Skin of body (tissue), 3 donors: ENCODE measurements at places on chromosomes 5 and 9. TPM values are rescaled to one million over a fixed set of nuclear protein-coding genes. Genes with fewer than 3 reads are reported as not detected.

Gene CLIC3
- 12.7 TPM for total RNA-seq

Gene HINT1
- total RNA-seq, result 129 TPM

DNA sequence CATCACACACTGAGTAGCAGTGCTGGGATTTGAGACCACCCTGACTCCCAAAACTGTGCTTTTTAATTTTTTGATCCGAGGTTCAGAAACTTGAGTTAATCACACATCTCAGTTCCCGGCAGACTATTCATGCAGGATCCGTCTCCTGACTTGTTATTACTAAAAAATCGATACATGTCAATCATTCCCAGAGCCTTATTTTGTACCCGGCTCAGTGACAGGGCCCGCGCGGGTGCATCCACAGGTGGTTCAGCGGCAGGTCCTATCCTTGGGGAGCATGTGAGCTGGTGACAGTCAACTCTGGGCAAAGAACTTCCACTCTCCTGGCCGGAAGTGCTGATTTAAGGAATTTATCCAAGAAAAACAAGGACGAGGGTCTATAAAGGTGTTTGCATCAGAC is 95.9 kb upstream of the MVB12B start:
- DNase-seq, result no peak

DNA sequence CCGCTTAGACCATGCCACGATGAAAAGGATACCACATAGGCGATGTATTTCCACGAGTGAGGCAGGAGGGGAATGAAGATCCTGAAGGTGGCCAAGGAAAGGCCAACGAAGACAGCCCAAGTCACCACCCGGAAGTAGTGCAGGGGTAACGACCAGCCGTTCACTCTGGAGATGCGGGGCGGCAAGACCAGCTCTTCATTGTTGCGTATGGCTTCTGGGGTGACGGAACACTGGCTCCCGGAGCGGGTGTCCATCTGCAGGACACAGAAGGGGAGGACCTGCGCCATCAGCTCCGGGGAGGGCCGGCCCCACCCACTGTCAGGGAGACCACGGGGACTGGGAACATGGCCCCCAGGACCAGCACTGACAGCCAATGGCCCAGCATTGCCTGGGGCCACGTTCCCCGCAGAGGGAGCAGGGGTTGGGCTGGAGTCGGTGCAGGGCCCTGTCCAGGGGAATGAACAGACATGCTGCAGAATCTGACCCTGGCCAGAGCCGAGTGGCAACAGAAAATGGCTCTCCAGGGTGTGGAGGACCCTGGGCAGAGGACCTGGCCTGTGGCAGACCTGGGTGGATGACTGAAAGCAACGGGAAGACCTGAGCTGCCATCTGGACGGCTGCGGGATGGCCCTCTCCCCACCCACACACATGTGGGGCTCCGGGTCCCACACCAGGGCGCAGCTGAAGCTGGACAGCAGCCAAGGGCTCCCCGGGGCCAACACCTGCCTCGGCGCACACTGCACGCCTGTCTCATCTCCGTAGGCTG is 17.7 kb downstream of the ZDHHC11B start:
- DNase-seq, result no peak

DNA sequence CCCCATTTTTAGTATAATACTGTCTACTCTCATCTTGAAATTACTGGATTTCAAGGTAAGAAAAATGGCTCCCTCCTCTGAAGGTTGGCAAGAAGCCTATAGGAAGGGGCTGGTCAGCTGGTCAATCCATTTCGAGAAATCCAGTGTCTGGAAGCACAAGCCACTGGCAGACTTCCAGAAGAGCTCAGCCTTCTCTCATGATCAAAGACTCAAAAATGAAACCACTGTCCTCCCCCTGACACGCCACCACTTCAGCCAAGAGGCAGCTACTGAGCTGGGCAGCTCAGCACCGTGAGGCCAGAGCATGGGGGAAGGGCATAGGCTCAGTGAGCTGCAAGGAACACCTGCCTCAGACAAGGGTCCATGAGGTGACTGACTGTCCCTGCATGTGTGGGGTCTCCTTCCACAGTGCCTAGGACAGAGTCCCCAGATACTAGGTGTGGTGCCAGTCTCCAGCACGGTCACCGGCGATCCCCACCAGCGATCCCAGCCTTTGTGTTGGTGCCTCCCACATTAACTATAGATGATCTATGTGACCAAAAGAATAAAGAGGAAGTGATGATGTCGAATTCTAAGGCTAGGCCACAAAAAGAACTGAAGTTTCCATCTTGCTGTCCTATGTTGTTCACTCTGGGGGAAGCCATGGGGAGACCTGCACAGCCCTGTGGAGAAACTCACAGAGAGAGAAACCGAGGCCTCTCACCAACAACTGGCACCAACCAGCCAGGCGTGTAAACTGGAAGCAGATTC is 100.1 kb upstream of the LRRTM2 start:
- peak; percentile 36 for DNase-seq

DNA sequence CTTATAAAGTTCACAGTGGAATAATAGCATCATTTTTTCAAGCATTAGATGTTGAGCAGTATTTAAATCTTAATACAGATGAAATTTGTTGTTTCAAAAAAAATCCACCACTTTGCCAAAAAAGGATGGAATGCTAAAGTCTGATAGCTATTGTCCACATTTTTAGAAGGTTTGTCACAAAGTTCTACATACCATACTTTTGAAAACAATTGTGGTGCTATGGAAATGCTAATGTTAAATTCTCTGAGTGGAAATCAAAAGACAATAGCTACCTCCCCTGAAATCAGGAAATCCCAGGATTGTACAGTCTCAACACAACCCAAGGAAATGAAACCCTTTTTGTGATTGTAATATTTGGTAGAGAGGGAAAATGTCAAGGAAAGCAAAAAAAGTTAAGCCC is 19.3 kb upstream of the GRAMD2B start:
- DNase-seq, result peak; percentile 59

Gene EMB
- total RNA-seq, result 19.6 TPM

- no peak for DNase-seq
These were observed 32.6 kb upstream of the SH3PXD2B start for GRCh38 chr5:172486912-172487311.

Gene IFNA17
- total RNA-seq, result not detected

DNA sequence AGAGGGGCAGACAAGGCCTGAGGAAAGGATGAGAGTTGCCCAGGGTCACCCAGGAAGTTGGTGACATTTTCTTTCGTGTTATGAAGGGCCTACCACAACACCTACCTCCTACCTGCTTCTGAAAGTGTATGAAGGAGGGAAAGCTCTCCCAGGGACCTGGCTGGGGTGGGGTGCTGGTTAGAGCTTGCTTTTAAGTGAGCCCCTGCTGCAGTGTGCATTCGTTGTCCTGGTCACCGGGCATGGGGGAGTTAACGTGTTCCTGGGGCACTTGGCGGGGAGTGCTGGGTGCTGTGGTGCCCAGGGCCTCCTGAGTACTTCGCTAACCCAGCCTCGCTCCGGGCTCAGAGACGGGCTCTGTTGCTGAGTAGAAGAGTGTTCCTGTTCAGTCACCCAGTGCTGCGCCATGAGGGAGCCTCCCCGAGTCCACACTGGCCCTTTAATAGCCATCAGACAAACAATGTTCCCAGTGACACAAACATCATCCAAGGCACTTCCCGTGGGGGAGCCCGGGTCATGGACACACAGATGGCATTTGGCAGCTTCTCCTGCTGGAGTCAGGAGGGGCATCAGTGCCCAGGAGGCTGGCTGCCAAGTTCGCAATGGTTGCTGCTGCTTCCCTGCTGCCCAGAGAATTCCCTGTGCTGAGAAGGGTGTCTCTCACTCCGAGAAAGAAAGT is 85.7 kb downstream of the AMBP start:
- no peak for DNase-seq

Gene ZNF608
- total RNA-seq, result 41.0 TPM

Gene CYLC2
- not detected for total RNA-seq

Gene SLC25A25
- total RNA-seq, result 27.9 TPM

GRCh38 chr9:118023644-118024043 is 319.4 kb downstream of the TLR4 start:
- DNase-seq, result no peak

DNA sequence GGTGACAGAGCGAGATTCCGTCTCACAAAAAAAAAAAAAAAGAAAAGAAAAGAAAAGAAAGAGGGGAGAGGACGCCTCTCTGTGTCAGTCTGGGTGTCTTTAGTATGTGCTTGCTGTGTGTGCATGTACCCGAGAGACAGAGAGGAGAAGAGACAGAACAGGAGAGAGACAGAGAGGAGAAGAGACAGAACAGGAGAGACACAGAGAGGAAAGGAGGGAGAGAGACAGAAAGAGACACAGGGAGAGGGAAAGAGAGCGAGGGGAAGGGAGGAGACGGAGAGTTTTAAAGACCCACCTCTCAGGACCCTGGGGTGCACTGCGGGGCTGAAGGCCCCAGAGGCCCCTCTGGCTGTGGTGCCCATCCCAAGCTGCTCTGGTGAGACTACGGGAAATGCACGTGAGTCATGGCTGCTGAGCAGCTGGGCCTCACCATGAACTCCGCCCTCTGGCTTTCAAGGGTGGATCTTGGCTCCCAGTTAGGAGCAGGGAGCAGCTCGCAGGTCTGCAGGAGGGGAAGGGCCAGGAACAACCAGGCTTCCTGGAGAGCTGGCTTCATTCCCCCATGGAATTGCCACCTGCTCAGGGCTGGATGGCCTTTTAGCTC is 7.9 kb downstream of the SLC6A3 start:
- no peak for DNase-seq

DNA sequence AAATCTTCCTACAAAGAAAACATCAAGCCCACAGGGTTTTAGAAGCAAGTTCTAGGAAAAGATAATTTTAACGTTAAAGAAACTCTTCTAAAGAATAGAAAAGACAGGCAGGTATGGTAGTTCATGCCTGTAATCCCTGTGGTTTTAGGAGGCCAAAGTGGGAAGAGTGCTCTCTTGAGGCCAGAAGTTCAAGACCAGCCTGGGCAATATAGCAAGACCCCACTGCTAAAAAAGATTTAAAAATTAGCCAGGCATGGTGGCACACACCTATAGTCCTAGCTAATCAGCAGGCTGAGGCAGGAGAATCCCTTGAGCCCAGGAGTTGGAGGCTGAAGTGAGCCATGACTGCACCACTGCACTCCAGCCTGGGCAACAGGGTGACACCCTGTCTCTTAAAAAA is 193.3 kb downstream of the MLLT3 start:
- DNase-seq, result no peak

- no peak for DNase-seq
These were observed 306.6 kb downstream of the FBXL7 start for GRCh38 chr5:15806613-15807012.

DNA sequence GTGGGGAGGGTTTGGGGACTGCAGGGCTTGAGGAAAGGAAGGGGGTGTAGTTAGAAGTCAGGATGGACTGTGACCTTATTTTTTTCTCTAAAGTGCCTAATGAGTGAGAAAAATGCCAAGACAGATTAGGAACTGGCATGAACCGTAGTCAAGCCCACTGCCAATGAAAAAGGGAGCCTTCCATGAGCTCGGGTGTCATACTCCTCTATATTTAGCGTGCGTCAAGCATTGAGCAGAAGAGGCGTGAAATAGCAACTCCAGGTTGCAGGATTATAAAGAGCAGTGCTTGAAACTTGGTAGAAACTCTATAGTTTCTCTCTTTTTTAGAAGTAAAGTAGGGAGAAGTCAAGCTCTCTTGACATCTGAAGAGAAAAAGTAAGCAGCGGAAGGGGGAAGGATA is 1.8 kb downstream of the SGCD start:
- no peak for DNase-seq

- DNase-seq, result peak; percentile 82
These were observed 654.6 kb downstream of the MTRR start for GRCh38 chr5:8523501-8523900.

DNA sequence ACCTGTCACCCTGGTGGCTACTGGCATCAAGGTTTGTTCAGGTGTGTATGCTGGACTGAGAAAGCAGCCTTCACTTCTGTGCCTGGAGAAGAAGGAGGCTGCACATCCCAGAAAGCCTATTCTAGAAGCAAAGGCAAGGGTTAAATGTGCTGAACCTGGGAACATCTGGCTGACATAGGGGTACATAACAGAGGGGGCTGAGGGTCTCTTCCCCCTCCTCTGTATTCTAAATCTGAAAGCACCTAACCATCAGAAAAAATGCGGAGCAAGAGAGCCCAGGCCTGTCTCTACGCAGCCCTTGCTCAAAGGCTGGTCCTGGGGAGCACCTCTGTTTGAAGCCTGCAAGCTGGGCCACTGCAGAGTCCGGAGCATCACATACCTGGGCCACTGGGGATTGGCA is 53.2 kb upstream of the FSTL4 start:
- no peak for DNase-seq

GRCh38 chr5:21398511-21398910 is 1410.5 kb upstream of the CDH18 start:
- no peak for DNase-seq

DNA sequence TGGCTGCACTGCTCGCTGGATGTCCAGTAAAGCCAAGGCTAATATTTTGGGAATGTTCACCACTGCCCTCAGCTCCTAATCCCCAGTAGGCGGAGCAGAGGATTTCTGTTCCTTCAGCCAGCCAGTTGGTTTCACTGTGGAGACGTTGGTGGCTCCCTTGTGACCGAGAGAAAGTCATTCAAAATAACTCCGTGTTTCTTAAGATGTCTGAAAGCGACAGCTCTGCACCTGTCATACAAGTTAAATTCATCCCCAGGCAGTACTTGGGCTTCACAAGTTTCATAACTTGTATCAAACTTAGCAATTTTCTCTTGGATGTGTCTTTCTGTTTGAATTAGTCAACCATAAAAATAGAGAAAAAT is 382 bp upstream of the CDKN2B start:
- no peak for DNase-seq

Gene CSF1R
- total RNA-seq, result 21.2 TPM

DNA sequence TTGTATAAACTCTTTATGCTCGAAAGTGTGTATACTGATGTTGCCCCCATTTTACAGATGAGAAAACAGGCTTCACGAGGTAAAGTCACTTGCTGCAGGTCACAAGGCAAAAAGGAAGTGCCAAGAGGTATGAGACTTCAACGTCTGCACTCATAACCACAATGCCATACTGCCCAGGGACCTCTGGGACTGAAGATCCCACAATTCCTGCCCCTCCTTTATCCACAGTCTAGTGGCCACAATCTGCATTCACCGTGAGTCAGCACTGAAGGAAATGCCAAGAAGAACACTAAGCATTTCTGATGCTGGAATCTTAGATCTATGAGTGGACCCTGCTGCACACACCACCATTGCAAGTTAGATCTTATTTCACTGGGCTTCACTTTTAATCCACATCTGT is 37.3 kb downstream of the MED27 start:
- DNase-seq, result no peak

GRCh38 chr5:6786786-6787495 is 73.7 kb downstream of the TENT4A start:
- no peak for DNase-seq

Gene ANXA2R
- 1.8 TPM for total RNA-seq

- no peak for DNase-seq
These were observed 59.7 kb downstream of the PCSK1 start for GRCh38 chr5:96373381-96373733.
